ENCODE measurements at places on chromosomes 1 and 21. TPM values are rescaled to one million over a fixed set of nuclear protein-coding genes. Genes with fewer than 3 reads are reported as not detected.

Gene MATN1
- total RNA-seq, result under 0.01 TPM

Gene TRIM67
- total RNA-seq, result 46.7 TPM

Gene PLEKHG5
- total RNA-seq, result 20.7 TPM

Gene OR2T33
- not detected for total RNA-seq

Gene GPR52
- 1.7 TPM for total RNA-seq

Gene KCNN3
- 4.9 TPM for total RNA-seq

Gene DEPDC1
- 2.0 TPM for total RNA-seq

Measured in temporal lobe (tissue), 4 donors.